ENCODE measurements at places on chromosomes 12 and 14. TPM values are rescaled to one million over a fixed set of nuclear protein-coding genes. Genes with fewer than 3 reads are reported as not detected.

DNA sequence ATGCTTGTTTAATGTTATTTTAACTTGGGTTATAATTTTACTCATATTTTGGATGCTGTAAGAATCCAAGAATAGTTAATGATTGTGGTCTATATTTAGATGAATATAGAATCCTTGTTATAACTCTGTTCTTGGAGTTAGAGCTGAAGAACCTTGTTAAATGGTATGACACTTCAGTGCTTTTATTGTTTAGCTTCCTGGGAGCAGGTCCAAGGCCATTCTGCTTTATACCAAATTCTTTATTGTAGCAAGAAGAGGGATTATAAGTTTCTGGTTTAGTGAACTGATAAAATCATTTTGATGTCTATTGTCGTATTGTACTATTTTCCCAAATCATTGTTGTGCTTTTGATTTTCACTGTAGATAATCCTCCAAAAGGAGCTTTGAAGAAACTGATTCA is 69.4 kb downstream of the MIA2 start:
- DNase-seq: no peak

GRCh38 chr12:60630796-60631195 is 1035.0 kb downstream of the SLC16A7 start:
- DNase-seq: no peak

Gene MUCL1
- not detected for total RNA-seq

Gene ING4
- 18.5 TPM for total RNA-seq

DNA sequence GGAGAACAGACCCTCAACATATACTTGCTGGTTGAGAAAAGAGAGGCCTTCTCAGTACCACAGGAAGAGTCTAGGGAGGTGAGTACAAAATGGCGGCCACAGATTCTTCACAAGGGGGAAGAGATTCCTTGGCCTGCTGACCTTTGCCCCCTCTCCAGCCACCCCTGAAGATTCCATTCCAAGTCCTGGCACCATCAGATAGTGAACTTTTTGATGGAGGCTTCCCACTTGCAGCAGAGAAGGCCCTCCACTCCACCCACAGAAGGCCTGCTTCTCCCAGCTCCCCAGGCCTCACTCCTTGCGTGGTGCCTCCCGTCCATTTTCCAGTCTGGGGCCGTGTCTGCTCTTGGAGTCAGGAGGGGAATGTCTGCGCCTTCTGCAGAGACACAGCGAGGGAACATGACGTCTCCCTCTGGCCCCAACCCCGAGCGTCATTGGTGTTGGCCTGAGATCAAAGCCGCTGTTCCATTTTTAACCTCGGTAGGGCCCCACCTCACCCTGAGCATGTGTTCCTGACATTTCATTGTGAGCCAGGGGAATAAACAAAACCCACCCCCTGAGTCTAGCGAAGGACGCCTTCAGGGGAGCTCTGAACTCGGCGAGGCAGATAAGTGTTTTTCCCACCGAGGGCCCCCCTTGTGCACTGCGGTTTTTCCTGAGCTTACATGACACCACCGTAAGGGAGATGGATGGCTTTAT is 268.7 kb upstream of the TBX3 start:
- no peak for DNase-seq

DNA sequence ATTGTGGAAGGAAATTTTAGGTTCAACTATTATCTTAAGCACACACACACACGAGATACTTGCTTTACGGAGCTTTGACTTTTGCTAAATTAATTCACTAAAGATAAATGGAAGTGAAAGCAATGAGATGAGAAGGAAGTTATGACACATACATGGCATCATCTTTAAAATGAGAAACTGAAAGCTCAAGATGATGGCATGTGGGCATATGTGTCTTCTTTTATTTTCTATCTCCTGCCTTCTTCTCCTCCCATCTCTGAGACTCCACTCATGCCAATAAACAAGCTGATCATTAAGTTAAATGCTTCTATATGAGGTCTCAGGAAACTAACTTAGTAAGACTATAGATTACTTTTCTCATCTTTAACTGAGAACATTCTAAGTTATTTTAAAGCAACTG is 216.7 kb downstream of the MED13L start:
- no peak for DNase-seq

Gene SLCO1C1
- not detected for total RNA-seq

Gene ENDOU
- not detected for total RNA-seq

- no peak for DNase-seq
Measured at GRCh38 chr12:25071366-25071765, 122.5 kb upstream of the BCAT1 start.

Gene TTC7B
- 7.7 TPM for total RNA-seq

- DNase-seq: no peak
Measured at GRCh38 chr14:90551733-90552464, 155.1 kb downstream of the CALM1 start.

- DNase-seq: no peak
Measured at GRCh38 chr14:54278087-54278486, 118.7 kb upstream of the CDKN3 start.

Gene LBHD2
- not detected for total RNA-seq

All from activated T-helper 2 cell treated with anti-CD3 and anti-CD28 coated beads, Interferon-gamma antibody, Interleukin-2, Interleukin-4, amounts not matched to agents 10 μg/mL and 5 μg/mL and 100 μg/mL, durations not matched to agents 14 hours and 24 hours and 36 hours (primary cell).